ENCODE measurements at places on chromosomes 12 and 14.

DNA sequence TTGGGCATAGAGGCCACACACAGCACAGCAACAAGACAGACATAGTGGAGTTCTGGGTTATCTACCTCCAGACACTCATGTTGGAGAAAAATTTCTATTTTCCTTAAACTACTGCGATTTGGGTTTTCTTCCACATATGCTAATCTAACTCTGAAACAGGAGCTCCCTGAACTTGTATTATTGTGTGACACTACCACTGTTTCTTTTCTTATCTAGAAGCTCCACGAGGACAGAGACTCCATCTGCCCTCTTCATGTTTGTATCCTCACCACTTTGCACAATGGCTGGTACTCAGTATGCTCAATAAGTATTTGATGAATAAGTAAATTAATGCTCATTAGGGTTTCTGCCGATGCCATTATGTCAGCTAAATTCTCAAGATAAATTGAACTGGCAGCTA, 218.6 kb downstream of the PAX9 start:
- no peak for DNase-seq

DNA sequence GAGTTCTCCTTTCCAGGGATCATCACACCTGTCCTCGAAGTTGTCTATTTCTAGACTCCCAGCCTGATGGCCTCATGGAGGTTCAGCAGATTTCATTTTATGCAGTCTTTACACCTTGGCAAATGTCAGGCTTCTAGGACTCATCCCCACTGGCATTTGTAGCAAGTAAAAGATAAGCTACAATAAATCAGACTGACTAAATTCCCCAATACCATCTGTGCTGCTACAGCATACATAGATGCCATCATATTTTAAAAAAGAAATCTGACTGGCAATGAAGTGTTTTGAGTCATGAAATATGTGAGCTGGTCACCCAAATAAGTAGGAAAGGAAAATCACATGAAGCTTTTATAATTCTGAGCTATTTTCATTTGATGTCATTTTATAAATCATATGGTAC, 55.3 kb downstream of the KCNC2 start:
- DNase-seq, result no peak

GRCh38 chr12:92504594-92504981, 198.2 kb upstream of the PLEKHG7 start:
- peak; percentile 24 for DNase-seq

- DNase-seq, result no peak
These were observed 147.4 kb upstream of the FOXN3 start for GRCh38 chr14:89564286-89564957.

DNA sequence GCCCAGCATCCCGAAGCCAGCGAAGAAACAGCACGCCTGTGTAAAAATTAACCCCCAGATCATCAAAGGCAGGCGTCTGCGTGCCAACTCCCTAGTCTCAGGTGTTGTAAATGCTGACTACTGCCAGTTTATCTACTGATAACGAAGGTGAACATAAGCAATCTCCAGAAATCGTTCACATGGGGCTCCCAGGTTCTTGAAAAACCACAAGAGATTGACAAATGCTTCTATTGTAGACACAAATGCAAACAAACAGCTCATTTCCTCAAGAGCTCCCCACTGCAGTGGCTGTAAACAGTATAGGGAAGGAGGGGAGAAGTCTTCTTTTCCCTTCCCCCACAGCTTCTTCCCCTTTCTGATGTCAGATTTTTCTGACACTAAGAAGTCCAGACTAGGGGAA, 5.3 kb upstream of the PLEKHG3 start:
- no peak for DNase-seq

- no peak for DNase-seq
These were observed 13.7 kb upstream of the BEST3 start for GRCh38 chr12:69712826-69713225.

DNA sequence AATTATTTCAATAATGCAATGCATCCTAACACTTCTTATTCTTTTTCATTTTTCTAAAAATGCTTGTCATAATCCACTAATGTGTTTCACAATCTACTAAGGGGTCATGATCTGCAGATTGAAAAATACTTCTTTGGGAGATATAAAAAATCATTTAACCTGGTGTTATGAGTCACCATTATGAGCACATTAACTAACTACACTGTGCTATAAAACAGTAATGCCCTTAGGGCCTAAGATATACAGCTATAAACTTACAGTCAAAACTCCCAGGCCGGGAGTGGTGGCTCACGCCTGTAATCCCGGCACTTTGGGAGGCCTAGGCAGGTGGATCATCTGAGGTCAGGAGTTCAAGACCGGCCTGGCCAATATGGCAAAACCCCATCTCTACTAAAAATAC, 14.2 kb downstream of the ATXN2 start:
- no peak for DNase-seq

DNA sequence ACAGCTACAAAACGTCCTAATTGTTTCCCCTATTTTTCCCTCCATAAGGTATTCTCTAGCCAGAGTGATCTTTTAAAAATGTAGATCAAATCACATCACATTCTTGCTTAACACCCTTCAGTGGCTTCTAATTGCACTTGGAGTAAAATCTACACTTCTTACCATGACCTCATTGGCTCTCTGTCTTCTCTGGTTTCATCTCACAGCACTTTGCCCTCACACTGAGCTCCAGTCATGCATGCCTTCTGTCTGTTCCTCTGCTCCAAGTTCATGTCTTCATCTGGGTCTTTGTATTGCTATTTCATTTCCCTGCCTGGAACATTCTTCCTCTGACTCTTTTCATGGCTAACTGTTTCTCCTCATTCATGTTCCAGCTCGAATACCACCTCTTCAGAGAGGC, 220.4 kb upstream of the GARIN6 start:
- DNase-seq, result no peak

DNA sequence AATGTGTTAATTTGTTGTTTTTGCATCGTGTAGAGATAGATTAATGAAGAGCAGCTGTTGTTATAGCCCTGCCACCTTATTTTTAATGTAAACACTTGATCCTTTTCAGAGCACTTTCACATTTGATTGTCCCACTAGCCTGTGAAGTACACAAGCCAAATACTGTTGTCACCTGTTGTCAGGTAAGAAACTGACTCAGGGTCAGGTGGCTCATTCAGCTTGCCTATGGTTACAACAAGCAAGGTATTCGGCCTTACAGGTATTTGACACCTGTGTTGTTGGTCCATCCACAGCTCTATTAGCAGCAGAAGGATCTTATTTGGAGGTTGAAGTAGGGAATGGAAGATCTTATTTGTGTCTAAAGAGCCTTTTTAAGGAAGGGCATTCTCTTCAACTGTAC, 108.9 kb downstream of the GPR135 start:
- no peak for DNase-seq

- no peak for DNase-seq
These were observed 59.0 kb upstream of the ARID2 start for GRCh38 chr12:45670346-45671065.

GRCh38 chr14:35242599-35243311, 49.4 kb upstream of the PSMA6 start:
- no peak for DNase-seq

GRCh38 chr14:62711351-62712023, 333.8 kb downstream of the KCNH5 start:
- no peak for DNase-seq

GRCh38 chr14:55341781-55342180, 69.8 kb downstream of the ATG14 start:
- DNase-seq, result no peak

DNA sequence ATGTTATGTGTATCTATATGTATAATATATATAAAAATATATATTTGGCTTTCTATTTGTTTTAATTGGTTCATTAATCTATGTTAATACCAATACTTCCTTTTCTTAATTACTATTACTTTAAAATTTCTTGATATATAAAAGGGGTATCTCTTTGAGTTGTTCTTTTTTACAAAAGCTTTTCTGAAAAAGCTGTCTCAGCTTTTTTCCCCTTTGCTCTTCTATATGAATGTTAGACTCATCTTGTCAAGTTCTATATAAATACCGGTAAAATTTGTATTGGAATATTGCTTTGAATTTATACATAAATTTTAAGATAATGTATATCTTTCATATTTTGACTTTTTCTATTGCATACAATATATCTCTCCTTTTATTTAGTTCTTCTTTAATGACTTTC, 139.8 kb upstream of the FOXG1 start:
- DNase-seq, result no peak

DNA sequence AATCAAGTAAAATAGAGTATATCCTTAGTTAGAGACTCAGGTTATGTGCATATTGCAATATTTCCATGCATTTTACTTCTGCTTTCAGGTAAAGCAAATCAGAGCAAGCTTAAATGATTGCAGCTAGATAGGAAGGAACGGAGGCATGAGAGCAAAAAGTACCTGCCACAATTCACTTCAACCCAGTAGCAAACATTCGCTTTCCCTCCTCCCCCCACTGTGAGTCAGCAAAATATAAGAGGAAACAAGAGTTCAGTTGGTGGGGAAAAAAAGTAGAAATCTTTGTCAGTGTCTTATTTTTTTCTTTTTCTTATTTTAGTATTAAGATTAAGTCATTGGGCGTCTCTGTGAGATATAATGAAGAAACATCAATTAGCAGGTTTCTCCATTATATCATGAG, 475.4 kb downstream of the NPAS3 start:
- no peak for DNase-seq

DNA sequence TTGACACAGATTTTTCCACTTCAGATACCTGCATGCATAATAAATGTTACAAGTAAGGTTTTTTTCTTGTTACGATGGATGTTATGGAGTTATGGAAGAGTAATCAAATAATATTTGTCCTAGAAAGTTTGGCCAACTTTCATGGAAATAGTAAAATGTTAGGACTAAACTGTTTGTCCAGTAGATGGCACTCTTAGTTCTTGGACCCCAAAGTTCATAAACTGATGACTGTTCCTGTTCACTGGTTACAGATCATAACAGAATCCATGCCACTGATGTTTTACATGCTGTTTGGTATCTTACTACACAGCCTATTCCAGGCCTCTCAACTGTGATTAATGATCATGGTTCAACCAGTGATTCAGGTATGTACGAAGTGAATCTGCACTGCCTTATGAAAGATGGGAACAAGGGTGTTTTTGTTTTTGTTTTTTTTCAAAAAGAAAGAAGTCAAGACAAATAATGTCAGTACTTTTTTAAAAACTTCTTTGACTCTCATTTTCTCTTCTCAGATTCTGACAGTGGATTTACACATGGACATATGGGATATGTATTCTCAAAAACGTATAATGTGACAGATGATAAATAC, 48.8 kb upstream of the SLCO1C1 start:
- no peak for DNase-seq

GRCh38 chr14:31949709-31950108, 127.4 kb upstream of the ARHGAP5 start:
- DNase-seq, result no peak

GRCh38 chr12:111602348-111602747, 3.2 kb upstream of the ATXN2 start:
- no peak for DNase-seq

DNA sequence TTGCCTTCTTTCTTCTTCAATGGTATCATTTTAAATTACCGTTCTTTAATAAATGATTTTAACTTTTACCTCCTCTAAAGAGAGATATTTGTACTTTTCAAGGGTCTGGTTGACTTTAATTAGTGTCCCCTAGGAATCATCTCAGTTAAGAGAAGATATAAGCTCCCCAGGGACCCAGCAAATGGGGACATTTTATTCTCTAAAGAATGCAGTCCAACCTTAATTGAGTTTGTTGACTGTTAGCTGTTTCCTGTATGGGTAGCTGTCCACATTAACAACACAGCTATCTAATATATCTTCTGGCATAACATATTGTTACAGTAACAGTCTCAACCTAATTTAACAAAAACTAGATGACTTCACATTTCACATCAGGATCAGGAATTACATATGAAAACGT, 241.6 kb upstream of the NPAS3 start:
- DNase-seq, result no peak

- DNase-seq, result peak; percentile 11
These were observed 38.8 kb upstream of the LRRC10 start for GRCh38 chr12:69649529-69649928.

DNA sequence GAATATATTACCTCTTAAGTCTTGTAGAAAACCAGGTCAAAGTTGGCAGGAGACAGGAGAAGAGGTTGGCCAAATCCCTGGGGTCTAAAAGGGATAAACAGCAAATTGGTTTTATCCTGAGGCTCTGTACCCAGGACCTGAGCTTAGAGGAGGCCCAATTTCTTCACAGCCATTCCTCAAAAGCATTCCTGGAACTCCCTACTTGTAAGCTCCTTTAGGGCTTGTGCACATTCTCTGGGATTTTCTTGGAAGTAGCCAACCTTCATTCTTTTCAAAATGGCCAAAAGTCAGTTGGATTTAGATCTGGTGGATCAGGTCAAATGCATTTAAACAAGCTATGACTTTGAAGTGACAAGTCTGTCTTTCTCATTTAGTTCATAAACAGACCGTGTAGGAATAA, 152.1 kb upstream of the PLXNC1 start:
- DNase-seq, result no peak

DNA sequence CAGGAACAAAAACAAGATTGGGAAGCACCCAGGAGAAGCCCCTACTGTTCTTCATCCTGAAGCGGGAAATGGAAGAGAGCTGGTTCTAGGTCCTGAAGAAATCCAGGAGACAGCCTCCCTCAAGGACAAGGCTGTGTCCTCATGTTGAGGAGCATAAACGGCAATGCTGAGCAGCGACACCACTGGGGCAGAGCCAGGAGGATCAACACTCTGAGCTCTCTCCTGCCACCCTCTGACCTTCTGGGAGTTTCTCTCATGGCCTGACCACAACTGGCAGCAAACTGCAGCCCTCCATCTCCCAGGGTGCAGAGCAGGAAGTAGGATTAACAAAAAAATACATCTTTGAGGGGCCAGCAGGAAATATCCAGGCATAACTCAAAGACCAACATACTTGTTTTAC, 1292.2 kb upstream of the TMEM132C start:
- no peak for DNase-seq

DNA sequence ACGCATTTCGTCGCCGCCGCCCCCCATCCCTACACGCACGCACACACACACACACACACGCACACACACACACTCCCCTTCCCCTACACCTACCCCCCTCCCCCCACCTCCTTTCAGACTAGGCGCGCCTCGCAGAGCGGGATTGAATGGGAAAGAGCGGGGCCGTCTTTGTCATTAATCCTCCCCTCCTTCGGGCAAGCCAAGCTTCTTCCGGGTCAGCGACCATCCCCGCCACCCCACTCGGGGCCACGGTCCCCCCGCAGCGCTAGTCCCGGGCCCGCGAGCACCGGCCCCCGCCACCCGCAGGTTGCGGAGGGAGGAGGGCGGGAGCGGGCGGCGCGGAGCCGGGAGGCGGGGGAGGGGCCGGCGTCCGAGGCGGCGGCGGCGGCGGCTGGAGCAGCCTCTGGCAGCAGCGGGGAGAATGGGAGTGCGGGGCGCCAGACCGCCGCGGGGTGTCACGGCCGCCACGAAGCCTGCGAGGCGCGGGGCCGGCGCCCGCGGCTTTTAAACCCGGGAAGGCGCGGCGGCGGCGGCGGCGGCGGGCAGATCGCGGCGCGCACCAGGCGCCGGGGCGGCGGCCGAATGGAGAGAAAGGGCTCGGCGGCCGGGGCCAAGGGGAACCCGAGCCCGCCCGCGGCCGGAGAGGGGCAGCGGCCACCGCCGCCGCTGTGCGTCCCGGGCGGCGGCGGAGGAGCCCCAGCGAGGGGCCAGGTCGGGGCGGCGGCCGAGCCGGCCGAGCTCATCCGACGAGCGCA, at the start of gene TTC9:
TTC9 (plus strand) TSS at position 369 of the 755 bp plus-strand sequence; CDS start at position 583, 214 bp downstream.
- peak; percentile 63 for DNase-seq

- DNase-seq, result no peak
These were observed 498.9 kb downstream of the DIO2 start for GRCh38 chr14:79712302-79712950.

All from cerebellum (tissue), 4 donors.